ENCODE measurements at places on chromosomes 5 and 9.

GRCh38 chr9:96554326-96554725, 65.3 kb downstream of the CDC14B start:
- H3K4me3 ChIP-seq: no peak overlapping the region
- H3K36me3 ChIP-seq: no peaks in the 10 kb centered on the region
- H3K27ac ChIP-seq: no peak overlapping the region
- peaks cover 3% of the 10 kb centered on the region for H3K4me1 ChIP-seq

GRCh38 chr5:172379481-172379880, 74.8 kb downstream of the SH3PXD2B start:
- no peaks in the 10 kb centered on the region for H3K4me1 ChIP-seq
- no peaks in the 10 kb centered on the region for H3K36me3 ChIP-seq
- H3K4me3 ChIP-seq: no peak overlapping the region
- H3K27me3 ChIP-seq: peaks cover 50% of the 10 kb centered on the region

- DNase-seq: no peak
- H3K27ac ChIP-seq: no peak overlapping the region
Measured at GRCh38 chr5:146101646-146102045, 3.7 kb downstream of the PLAC8L1 start.

- DNase-seq: no peak
- H3K36me3 ChIP-seq: no peaks in the 10 kb centered on the region
- no peak overlapping the region for H3K27ac ChIP-seq
Measured at GRCh38 chr5:67732921-67733320, 482.6 kb upstream of the PIK3R1 start.

DNA sequence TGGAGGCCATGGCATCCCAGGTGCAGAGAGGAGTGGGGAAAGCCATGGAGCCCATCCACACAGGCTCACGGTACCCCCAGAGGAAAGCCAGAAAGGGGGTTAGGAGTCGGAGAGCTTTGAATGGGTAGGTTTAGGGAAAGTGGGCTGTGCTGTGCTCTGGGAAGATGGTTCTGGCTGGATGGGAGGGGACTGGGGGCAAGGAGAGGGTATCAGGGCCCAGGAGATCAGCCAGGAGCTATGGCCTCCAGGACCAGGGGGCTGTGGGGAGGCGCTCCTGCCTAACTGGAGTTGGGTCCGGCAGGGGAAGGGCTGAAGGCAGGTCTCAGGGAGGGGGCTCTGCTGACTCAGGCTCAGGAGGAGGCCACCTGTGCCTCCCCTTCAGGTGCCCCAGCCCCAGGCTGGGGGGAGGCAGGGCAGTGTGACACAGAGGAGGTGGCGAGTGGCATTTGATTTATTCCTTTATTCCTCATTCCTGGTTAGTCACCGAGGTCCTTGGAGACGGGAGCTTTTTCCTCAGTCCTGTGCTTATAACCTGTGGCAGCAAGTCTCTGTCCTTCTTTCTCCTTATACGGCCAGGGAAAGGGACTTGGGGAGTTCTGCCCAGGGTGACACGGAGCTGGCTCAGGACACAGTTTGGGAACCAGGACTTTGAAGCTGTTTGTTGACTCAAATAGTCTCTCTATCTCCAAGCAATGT, 60.8 kb downstream of the TSTD2 start:
- no peak overlapping the region for H3K4me3 ChIP-seq
- H3K27me3 ChIP-seq: no peaks in the 10 kb centered on the region
- peaks cover 60% of the 10 kb centered on the region for H3K36me3 ChIP-seq
- no peak overlapping the region for H3K27ac ChIP-seq

GRCh38 chr5:32760091-32760509, 49.0 kb downstream of the NPR3 start:
- H3K4me1 ChIP-seq: no peaks in the 10 kb centered on the region
- no peak overlapping the region for H3K27ac ChIP-seq
- H3K36me3 ChIP-seq: no peaks in the 10 kb centered on the region
- H3K4me3 ChIP-seq: no peak overlapping the region
- H3K27me3 ChIP-seq: no peaks in the 10 kb centered on the region

DNA sequence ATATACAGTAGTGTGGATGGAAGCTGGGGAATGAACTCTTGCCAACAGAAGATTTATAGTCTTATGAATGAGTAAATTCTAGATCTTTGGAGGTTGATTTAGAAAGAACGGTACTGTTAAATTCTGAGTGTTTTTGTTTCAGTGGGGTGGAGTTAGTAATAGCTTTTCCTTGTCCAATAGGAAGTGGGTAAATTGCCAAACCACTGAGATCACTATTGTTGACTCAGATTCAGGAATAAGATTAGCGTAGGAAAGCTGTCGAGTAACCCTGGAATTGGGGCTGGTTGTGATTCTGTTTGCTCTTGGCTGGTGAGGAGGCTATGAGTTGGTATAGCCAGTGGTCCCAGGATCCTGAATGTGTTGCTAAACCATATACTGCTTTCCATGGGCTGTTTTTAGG, 155.6 kb downstream of the ARHGAP26 start:
- no peak overlapping the region for H3K27ac ChIP-seq
- no peaks in the 10 kb centered on the region for H3K4me1 ChIP-seq
- H3K4me3 ChIP-seq: no peak overlapping the region
- no peak for DNase-seq
- H3K27me3 ChIP-seq: no peaks in the 10 kb centered on the region

GRCh38 chr5:79834754-79835714, 145.4 kb downstream of the CMYA5 start:
- no peak for DNase-seq
- no peaks in the 10 kb centered on the region for H3K36me3 ChIP-seq
- no peak overlapping the region for H3K27ac ChIP-seq
- peaks cover 10% of the 10 kb centered on the region for H3K27me3 ChIP-seq

All from K562 (cell line).